ENCODE measurements at places on chromosomes 12 and 14. TPM values are rescaled to one million over a fixed set of nuclear protein-coding genes. Genes with fewer than 3 reads are reported as not detected.

Gene DEPDC4
- total RNA-seq = not detected

GRCh38 chr12:57262126-57262822, 11.3 kb upstream of the STAC3 start:
- H3K27ac ChIP-seq = no peak overlapping the region
- H3K27me3 ChIP-seq = no peaks in the 10 kb centered on the region
- H3K36me3 ChIP-seq = peaks cover 43% of the 10 kb centered on the region
- no peak overlapping the region for H3K4me3 ChIP-seq
- peaks cover 12% of the 10 kb centered on the region for H3K4me1 ChIP-seq

Gene HAL
- total RNA-seq = not detected

Gene MGP
- 6,234 TPM for total RNA-seq

Measured in thoracic aorta (tissue), 2 donors.